Endothelial cell of umbilical vein (primary cell): ENCODE measurements at places on chromosomes 1 and 21.
A peak's percentile ranks its signal among the peaks of the same experiment; 100 is the strongest.

- peaks cover 14% of the 10 kb centered on the region for H3K4me1 ChIP-seq
- H3K27ac ChIP-seq: no peak overlapping the region
- no peak overlapping the region for H3K4me3 ChIP-seq
Observed at GRCh38 chr1:197904126-197904787, 1.8 kb downstream of the C1orf53 start.

DNA sequence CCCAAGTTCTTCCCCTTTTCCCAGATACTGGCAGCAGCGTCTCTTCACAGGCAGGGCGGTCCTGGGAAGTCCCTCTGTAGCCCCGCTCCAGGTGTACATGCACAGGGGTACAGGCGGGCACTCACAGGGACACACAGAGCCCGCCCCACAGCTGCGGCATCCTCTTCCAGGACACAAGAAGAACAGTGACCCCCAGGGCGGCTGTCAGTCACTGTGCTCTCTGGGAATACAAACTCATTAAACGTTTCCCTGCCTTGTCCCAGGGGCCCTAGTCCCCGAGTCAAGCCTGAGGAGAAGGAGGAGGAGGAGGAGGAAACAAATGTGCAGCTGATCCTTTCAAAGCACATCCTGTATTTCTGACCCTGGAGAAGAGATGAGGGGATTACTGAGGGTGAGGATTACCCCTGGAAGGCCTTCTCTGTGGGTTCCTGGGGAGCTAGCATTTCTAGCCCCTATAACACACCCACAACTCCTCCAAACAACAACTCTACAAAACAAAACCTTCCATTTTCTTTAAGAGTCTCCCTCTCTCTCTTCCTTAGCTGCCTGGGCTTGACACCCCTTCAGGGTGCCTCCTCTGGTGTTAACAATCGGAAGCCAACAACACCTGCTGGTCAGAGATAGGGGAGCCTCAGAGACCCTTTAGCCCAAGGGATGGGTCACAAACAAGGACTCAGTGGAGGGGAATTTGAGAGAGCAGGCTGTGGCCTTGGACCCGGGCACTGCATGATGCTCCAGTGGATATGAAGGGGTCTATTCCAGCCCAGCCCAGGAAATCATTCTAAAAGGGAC lies 28.4 kb upstream of the DMBX1 start:
- H3K27ac ChIP-seq: no peak overlapping the region
- H3K36me3 ChIP-seq: no peaks in the 10 kb centered on the region
- no peak overlapping the region for H3K4me3 ChIP-seq
- H3K27me3 ChIP-seq: peaks cover 17% of the 10 kb centered on the region
- no peaks in the 10 kb centered on the region for H3K4me1 ChIP-seq

GRCh38 chr1:113031171-113031933 lies 41.6 kb upstream of the LRIG2 start:
- no peaks in the 10 kb centered on the region for H3K27me3 ChIP-seq
- peak; percentile 78 for DNase-seq
- H3K36me3 ChIP-seq: no peaks in the 10 kb centered on the region
- peak overlapping the region; percentile 6 for H3K27ac ChIP-seq

DNA sequence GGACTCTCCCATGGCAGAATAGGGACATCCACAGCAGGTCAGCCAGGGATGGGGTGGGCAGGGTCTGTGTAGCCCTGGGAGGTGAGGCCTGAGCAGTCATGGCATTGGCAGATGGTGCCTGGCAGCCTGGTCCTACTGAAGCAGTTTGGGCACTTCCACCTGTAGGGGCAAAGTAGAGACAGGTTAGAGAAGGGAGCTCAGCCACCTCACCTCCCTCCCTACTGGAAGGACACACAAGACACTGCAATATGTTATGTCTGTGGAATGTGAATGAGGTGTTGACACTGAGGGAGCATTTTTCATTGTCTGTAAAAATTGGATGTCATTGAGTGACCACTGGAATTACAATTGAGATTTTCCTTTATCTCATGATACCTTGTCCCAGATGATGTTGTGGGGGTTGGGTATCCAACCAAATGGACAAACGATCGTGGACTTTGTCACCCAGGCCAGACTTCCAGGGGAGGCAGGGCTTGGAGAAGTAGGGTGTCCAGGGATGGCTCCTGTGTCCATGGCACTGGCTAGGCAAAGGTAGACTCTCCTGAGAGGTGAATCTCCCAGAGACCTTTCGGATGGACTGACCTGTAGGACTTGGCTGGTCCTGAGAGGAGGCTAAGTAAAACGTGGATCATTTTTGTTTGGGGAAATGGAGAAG lies 9.7 kb downstream of the SHISA4 start:
- H3K4me1 ChIP-seq: peaks cover 4% of the 10 kb centered on the region
- H3K27me3 ChIP-seq: no peaks in the 10 kb centered on the region
- no peak overlapping the region for H3K27ac ChIP-seq
- DNase-seq: no peak
- no peak overlapping the region for H3K4me3 ChIP-seq
- no peaks in the 10 kb centered on the region for H3K36me3 ChIP-seq

GRCh38 chr1:173426057-173426456 lies 51.1 kb upstream of the PRDX6 start:
- no peaks in the 10 kb centered on the region for H3K36me3 ChIP-seq
- H3K27me3 ChIP-seq: no peaks in the 10 kb centered on the region
- no peak overlapping the region for H3K4me3 ChIP-seq

DNA sequence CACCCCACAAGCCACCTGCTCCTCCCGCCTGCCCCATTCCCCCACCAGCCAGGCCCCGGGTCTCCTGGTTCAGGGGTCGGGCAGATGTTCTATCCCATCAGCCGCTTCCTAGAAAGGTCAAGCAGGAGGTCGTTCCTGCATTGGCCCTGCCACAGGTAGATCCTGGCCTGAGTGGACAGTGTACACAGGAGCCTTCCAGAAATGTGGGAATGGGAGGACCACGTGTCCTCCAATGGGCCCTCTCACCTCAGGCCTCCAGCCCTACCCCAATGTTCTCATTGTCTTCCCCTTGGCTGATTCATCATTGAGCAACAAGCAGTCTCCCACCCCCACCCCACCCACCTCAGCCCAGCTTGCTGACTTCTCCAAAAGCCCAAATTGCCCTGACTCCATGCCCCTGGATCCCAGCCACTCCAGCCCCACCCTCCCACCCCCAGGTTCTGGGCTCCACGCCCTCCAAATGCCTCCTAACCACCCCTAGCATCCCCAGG lies 2.1 kb downstream of the S100A16 start:
- no peaks in the 10 kb centered on the region for H3K27me3 ChIP-seq
- peak overlapping the region; percentile 98 for H3K27ac ChIP-seq
- peaks cover 40% of the 10 kb centered on the region for H3K4me1 ChIP-seq
- H3K4me3 ChIP-seq: no peak overlapping the region
- H3K36me3 ChIP-seq: peaks cover 13% of the 10 kb centered on the region
- DNase-seq: no peak

DNA sequence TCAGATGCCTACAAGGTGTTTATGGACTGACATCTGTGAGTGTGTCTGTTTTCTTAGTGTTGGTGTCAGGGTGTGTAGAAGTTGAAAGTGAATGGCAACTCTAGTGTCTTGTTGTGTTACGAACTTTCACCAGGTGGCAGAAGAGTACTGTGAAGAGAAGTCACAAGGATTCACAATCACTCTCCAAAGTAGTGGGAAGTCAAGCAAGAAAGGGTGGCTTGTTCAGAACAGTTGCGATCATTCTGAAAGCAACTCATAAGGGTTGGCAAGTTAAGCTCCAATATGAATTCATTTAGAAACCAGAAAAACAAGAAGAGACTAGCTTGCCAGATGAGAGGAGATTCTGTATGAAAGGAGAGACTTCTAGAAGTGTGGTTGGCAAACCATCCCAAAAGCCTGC lies 86.1 kb downstream of the FASLG start:
- H3K27ac ChIP-seq: peak overlapping the region; percentile 86
- H3K27me3 ChIP-seq: no peaks in the 10 kb centered on the region
- peaks cover 21% of the 10 kb centered on the region for H3K4me1 ChIP-seq
- H3K4me3 ChIP-seq: no peak overlapping the region
- DNase-seq: peak; percentile 82

GRCh38 chr1:177315261-177315660 lies 144.5 kb downstream of the BRINP2 start:
- no peaks in the 10 kb centered on the region for H3K4me1 ChIP-seq
- DNase-seq: no peak
- no peak overlapping the region for H3K27ac ChIP-seq
- no peaks in the 10 kb centered on the region for H3K27me3 ChIP-seq
- no peaks in the 10 kb centered on the region for H3K36me3 ChIP-seq
- no peak overlapping the region for H3K4me3 ChIP-seq

DNA sequence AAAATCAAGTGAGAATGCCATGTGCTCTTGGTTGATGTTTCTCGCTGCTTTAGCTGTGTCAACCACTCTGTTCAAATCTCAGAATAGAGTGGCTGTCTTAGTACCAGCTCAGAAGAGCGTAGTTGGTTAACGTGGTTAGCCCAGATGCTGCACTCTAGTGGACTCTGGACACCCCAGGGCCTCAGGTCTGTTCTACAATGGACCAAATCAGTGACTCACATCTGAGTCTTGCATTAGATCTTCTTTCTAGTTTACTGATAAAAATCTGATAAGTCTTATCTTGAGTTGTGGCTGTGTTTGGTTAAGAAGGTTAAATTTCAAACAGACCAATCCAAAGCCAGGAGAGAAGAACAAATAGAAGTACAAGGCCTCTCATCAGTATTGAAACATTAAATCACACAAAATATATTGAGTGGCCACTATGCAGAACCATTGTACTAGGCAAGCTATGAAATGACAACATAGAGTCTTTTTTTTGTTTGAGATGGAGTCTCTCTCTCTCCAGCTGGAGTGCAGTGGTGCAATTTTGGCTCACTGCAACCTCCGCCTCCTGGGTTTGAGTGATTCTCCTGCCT lies 104.1 kb downstream of the NR5A2 start:
- no peaks in the 10 kb centered on the region for H3K4me1 ChIP-seq
- H3K4me3 ChIP-seq: no peak overlapping the region
- no peak overlapping the region for H3K27ac ChIP-seq
- no peaks in the 10 kb centered on the region for H3K27me3 ChIP-seq

DNA sequence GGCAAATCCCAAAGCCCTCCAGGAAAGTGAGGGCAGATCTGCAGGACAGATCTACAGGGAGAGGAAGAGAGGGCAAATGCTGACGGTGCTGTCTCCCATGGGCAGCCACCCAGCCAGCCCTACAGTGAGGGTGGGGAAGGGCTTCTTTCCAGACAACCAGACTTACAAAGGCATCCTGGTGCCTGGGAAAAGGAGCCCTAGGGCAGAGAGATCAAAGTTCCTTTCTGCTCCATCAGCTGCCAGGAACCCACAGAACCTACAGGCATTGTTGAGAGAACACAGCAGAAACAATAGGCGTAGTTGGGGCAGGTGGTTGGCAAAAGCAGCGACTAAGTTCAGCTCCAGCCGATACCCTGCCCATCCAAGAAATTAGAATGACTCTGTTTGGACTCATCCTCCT lies 332.4 kb downstream of the KCNH1 start:
- H3K27ac ChIP-seq: no peak overlapping the region
- H3K27me3 ChIP-seq: no peaks in the 10 kb centered on the region
- H3K4me3 ChIP-seq: no peak overlapping the region
- H3K4me1 ChIP-seq: no peaks in the 10 kb centered on the region

DNA sequence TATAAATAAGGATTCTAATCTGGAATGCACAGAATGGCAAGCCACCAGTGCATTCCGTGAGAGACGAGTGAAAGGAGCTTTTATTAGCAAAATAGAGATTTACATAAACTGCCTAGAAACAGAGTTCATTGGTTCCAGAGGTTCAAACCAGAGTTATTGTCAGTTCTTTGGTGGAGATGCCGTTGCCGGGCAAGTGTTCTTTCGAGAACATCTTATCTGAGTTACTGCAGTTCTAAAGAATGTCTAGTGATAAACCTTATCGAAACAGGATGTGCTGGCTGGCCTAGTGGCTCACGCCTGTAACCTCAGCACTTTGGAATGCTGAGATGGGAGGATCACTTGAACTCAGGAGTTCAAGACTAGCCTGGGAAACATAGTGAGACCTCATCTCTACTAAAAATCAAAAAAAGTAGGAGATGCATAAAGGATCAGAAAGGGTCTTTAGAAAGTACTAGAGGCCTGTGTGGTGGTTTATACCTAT lies 19.9 kb upstream of the EVI5 start:
- DNase-seq: peak; percentile 97
- H3K36me3 ChIP-seq: no peaks in the 10 kb centered on the region
- peaks cover 15% of the 10 kb centered on the region for H3K4me1 ChIP-seq
- peak overlapping the region; percentile 94 for H3K27ac ChIP-seq

GRCh38 chr1:15075817-15076216 lies 77.7 kb upstream of the TMEM51 start:
- no peak overlapping the region for H3K27ac ChIP-seq
- H3K4me3 ChIP-seq: no peak overlapping the region
- H3K4me1 ChIP-seq: no peaks in the 10 kb centered on the region
- DNase-seq: no peak

DNA sequence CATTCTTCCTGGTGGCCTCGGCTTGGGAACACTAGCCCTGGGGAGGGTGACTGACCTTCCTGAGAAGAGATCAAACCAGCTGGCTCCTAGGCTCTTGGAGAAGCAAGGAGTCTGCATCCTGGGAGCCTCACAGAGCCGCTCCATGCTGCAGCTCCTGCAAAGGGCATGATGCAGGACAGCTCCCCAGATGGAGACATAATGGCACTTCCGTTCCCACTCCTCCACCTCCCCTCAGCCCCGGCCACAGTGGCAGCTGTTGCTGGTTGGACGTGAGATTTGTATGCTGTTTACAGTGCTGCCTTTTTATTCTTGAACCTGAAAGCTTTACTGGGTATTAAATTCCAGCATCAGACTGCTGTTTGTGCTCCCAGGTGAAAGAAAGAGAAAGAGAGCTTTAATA lies 83.7 kb upstream of the CTTNBP2NL start:
- H3K27ac ChIP-seq: no peak overlapping the region
- H3K27me3 ChIP-seq: peaks cover 3% of the 10 kb centered on the region
- H3K36me3 ChIP-seq: no peaks in the 10 kb centered on the region
- H3K4me1 ChIP-seq: no peaks in the 10 kb centered on the region
- no peak overlapping the region for H3K4me3 ChIP-seq

- DNase-seq: no peak
- H3K27ac ChIP-seq: no peak overlapping the region
- peaks cover 9% of the 10 kb centered on the region for H3K4me1 ChIP-seq
- H3K4me3 ChIP-seq: no peak overlapping the region
- peaks cover 3% of the 10 kb centered on the region for H3K36me3 ChIP-seq
- no peaks in the 10 kb centered on the region for H3K27me3 ChIP-seq
Observed at GRCh38 chr1:156566436-156566835, 5.9 kb downstream of the IQGAP3 start.

DNA sequence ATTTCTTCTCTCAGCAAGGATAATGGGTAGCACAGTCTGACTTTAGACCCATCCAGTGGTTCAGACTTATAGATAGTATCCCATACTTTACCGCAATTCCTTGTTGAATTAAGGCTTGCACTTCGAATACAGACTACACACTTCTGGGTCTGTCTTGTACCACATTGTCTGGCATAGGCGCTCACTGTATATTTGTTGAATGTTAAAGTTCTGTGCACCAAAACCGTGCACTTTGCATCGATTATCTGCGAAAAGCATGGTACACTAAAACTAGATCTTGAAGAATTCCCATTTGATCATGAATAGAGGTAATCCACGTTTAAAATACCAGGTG lies 556 bp upstream of the RYR2 start:
- DNase-seq: no peak
- no peak overlapping the region for H3K4me3 ChIP-seq
- H3K27ac ChIP-seq: no peak overlapping the region
- no peaks in the 10 kb centered on the region for H3K36me3 ChIP-seq
- H3K27me3 ChIP-seq: peaks cover 23% of the 10 kb centered on the region
- H3K4me1 ChIP-seq: no peaks in the 10 kb centered on the region
